Mesenchymal stem cell (in vitro differentiated cells and primary cell): ENCODE measurements at places on chromosomes 1 and 21.

GRCh38 chr21:41802684-41803083, 35.8 kb upstream of the RIPK4 start:
- no peak for DNase-seq
- H3K4me3 ChIP-seq: no peak overlapping the region
- H3K27me3 ChIP-seq: no peaks in the 10 kb centered on the region

GRCh38 chr21:38631676-38632075, 133.4 kb upstream of the ERG start:
- no peak overlapping the region for H3K27ac ChIP-seq
- no peak for DNase-seq
- peak overlapping the region; percentile 58 for H3K4me3 ChIP-seq
- no peaks in the 10 kb centered on the region for H3K36me3 ChIP-seq
- no peaks in the 10 kb centered on the region for H3K4me1 ChIP-seq

- H3K4me1 ChIP-seq: peaks cover 26% of the 10 kb centered on the region
- no peak overlapping the region for H3K4me3 ChIP-seq
- peaks cover 4% of the 10 kb centered on the region for H3K36me3 ChIP-seq
- H3K27me3 ChIP-seq: no peaks in the 10 kb centered on the region
Observed at GRCh38 chr1:165886193-165886592, 58.8 kb downstream of the UCK2 start.

GRCh38 chr1:25648681-25649440, 32.3 kb downstream of the MAN1C1 start:
- DNase-seq: peak; percentile 17
- H3K4me3 ChIP-seq: no peak overlapping the region
- peaks cover 59% of the 10 kb centered on the region for H3K27me3 ChIP-seq
- H3K36me3 ChIP-seq: no peaks in the 10 kb centered on the region

DNA sequence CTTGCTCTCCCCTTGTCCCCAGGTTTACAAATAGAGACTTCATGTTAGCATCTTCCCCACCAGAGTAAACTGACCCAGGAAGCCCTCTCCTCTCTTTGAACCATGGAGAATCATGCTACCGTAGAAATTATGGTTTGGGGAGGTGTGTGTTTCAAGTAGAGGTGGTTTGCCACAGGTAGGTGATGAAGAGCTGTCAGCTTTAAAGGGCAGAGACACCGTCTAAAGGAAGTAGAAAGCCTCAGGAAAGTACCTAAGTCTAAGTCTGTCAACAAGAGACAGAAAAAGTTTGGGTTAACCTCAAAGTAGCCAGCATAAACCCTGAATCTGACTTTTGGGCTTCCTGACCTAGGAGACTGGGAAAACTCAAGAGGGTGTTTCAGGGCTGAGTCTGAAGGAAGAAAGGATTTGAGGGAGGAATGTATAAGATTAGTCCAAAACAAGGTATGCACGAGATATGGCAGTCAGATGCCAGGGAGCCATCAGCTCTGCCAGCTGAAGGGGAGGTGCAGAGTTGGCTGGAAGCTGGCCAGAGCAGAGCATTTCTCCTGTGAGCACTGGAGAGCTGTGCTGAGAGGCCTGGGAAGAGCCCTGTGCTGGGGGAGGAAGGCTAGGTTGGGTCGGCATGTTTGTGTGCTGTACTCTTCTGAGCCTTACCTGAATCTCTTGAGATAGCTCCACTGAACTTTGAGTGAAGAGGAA, 14.3 kb downstream of the ADAMTSL4 start:
- peak; percentile 56 for DNase-seq
- no peaks in the 10 kb centered on the region for H3K27me3 ChIP-seq
- H3K36me3 ChIP-seq: peaks cover 10% of the 10 kb centered on the region

DNA sequence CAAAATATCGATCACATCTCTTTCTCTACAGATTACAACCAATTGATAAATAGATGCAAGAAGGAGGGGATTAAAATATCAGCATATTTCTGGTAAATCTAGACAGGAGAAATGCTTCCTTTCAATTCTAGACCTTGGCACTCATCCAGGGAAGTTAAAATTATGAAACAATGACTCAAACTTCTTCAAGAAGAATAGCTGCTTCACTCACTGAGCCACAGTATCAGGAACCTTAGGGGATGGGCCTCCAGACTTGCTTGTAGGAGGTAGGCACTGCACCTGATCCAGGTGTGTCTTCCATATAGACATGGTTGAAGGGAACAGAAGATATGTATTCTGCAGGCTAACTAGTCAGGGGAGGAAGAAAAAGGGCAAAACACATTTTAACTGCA, 9.8 kb downstream of the SLAMF7 start:
- no peak for DNase-seq
- H3K27ac ChIP-seq: no peak overlapping the region
- no peaks in the 10 kb centered on the region for H3K36me3 ChIP-seq
- H3K4me3 ChIP-seq: no peak overlapping the region
- no peaks in the 10 kb centered on the region for H3K4me1 ChIP-seq

GRCh38 chr1:224302947-224303346, 27.0 kb downstream of the NVL start:
- H3K4me1 ChIP-seq: peaks cover 1% of the 10 kb centered on the region
- no peak for DNase-seq
- peaks cover 37% of the 10 kb centered on the region for H3K36me3 ChIP-seq
- no peak overlapping the region for H3K4me3 ChIP-seq

- peaks cover 23% of the 10 kb centered on the region for H3K4me1 ChIP-seq
- peak overlapping the region; percentile 83 for H3K27ac ChIP-seq
- no peaks in the 10 kb centered on the region for H3K36me3 ChIP-seq
- no peaks in the 10 kb centered on the region for H3K27me3 ChIP-seq
- DNase-seq: peak; percentile 97
Observed at GRCh38 chr1:202235856-202236837, 42.5 kb downstream of the LGR6 start.

DNA sequence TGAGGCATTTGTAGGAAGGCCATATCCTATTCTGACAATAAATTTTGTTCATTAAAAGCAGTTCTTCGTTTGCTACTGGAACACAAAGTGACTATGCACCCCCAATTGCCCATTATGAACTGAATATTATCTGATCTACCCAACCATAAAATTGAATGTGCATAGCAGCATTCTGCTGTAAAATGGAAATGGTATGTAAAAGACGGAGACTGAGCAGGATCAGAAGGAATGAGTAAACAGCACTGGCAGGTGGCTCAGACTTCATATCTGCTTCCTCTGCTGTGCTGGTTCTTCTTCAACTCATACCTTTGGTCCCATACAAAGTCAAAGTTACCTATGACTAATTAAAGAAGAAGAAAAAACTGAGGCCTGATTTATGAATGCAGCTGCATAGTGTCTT, 339.5 kb downstream of the PLA2G4A start:
- H3K36me3 ChIP-seq: no peaks in the 10 kb centered on the region
- H3K27ac ChIP-seq: no peak overlapping the region
- H3K27me3 ChIP-seq: no peaks in the 10 kb centered on the region
- H3K4me1 ChIP-seq: no peaks in the 10 kb centered on the region
- DNase-seq: no peak

- no peaks in the 10 kb centered on the region for H3K27me3 ChIP-seq
- peak; percentile 67 for DNase-seq
- no peaks in the 10 kb centered on the region for H3K36me3 ChIP-seq
Observed at GRCh38 chr1:77533660-77534305, 148.7 kb downstream of the ZZZ3 start.

GRCh38 chr1:3064296-3064850, 4.6 kb upstream of the PRDM16 start:
- DNase-seq: no peak
- H3K36me3 ChIP-seq: no peaks in the 10 kb centered on the region
- H3K27me3 ChIP-seq: peaks cover 87% of the 10 kb centered on the region
- H3K4me3 ChIP-seq: no peak overlapping the region

DNA sequence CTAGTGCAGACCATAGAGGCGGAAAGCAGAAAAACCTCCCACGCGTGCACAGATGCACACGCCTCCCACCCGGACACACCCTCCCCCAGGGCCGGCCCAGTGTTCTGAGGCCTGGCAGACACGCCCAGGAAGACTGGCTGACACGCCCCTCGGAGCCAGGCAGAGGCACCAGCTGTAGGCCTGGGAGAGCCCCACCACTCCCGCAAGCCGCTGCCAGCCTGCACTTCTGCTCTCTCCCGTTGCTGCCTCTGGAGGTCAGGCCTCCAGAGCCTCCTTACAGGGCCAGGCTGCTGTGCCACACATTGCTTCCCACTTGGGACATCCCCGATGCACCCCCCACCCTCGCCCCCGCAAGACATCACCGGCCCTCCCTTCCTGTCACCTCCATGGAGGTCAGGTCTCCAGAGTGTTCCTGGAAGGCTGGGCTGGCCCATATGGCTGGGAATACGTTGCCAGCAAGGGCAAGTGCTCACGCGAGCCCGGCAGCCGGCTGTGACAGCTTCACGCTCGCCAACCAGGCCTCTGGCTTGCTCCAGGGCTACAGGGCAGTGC, 40.4 kb downstream of the CASZ1 start:
- no peaks in the 10 kb centered on the region for H3K36me3 ChIP-seq
- no peak overlapping the region for H3K4me3 ChIP-seq
- H3K4me1 ChIP-seq: peaks cover 2% of the 10 kb centered on the region
- H3K27me3 ChIP-seq: peaks cover 81% of the 10 kb centered on the region
- no peak for DNase-seq

DNA sequence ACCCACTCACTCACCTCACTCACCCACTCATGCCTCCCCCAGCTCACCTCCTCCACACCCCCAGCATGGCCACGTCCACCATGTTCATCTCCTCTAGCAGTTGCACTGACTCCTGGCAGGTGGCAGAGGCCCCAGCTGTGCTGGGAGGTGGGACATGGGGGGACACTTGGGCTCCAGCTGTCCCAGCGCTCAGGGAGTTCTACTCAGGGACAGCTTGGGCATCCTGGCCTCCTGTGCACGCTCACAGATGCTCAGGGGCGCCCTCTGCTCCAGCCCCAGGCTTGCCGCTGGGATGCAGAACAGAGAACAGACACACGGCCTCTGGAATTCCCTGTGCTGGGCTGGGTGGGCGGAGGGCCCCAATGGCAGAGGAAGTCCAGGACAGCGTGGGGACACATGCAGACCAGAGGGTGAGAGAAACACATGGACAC, 5.2 kb downstream of the KRTAP10-8 start:
- H3K27ac ChIP-seq: no peak overlapping the region
- no peaks in the 10 kb centered on the region for H3K36me3 ChIP-seq
- no peaks in the 10 kb centered on the region for H3K4me1 ChIP-seq
- no peaks in the 10 kb centered on the region for H3K27me3 ChIP-seq
- no peak for DNase-seq

DNA sequence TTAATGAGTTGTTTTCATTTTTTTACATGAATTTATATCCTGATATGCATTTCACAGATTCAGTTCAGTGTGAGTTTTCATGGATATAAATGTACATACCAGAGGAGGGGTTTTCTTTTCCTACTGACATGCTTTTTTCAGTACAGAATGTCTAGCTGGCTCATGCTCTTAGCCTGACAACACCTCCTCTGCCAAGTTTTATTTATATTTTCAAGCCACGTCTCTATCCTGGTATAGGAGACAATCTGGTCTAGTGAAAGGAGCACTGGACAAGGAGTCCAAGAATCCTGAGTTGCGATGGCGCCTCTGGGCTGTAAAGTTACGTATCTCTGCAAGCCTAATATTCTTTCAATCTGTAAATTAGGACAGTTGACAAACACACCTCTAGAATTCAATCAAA, 4.9 kb downstream of the DAB1 start:
- no peak for DNase-seq
- peaks cover 25% of the 10 kb centered on the region for H3K27me3 ChIP-seq
- H3K27ac ChIP-seq: no peak overlapping the region
- H3K4me3 ChIP-seq: no peak overlapping the region
- no peaks in the 10 kb centered on the region for H3K36me3 ChIP-seq
- H3K4me1 ChIP-seq: peaks cover 19% of the 10 kb centered on the region

GRCh38 chr21:21614966-21615365, 616.8 kb downstream of the NCAM2 start:
- H3K27me3 ChIP-seq: no peaks in the 10 kb centered on the region
- no peak overlapping the region for H3K4me3 ChIP-seq
- H3K4me1 ChIP-seq: no peaks in the 10 kb centered on the region
- H3K27ac ChIP-seq: no peak overlapping the region
- no peak for DNase-seq

DNA sequence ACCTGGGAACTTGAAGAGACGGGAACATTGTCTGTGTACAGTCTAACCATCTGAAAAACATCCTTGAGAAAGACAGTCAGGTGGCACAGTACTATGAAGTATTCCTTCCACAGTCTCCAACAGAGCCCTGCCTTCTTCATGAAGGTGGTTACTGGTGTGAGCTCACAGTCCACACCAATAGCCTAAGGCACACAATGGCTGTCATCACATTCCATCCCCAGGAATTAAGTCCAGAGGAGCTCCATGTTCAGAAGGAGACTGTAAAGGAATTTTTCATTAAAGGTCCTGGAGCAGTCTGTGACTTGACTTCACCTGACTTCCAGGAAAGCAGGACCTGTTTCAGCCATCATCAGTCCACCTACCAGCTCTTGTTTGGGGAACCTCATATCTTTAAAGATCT, 180.2 kb downstream of the C1orf21 start:
- H3K4me1 ChIP-seq: peaks cover 9% of the 10 kb centered on the region
- no peak for DNase-seq
- H3K27ac ChIP-seq: no peak overlapping the region

- peak; percentile 6 for DNase-seq
- no peak overlapping the region for H3K27ac ChIP-seq
- H3K36me3 ChIP-seq: no peaks in the 10 kb centered on the region
- no peaks in the 10 kb centered on the region for H3K27me3 ChIP-seq
Observed at GRCh38 chr1:198986036-198986435, 347.2 kb downstream of the PTPRC start.

DNA sequence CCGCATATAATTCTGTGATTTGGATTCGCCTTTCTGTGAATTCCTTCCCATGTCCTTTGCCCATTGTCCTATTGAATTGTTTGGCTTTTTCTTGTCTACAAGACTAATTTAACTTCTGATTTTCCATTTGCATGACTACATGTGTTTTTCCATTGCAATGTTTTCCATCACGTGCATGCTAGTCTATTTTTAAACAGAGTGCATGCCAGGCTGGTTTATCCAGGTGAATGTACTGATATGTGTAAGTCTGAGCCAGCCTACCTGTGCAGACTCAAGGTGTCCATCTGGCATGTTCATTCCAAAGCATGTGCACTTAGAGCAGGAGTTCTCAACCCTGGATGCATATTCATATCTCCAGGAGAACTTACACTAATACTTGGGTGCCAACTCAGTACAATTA, 59.7 kb downstream of the INAVA start:
- no peak overlapping the region for H3K4me3 ChIP-seq
- no peak for DNase-seq
- no peaks in the 10 kb centered on the region for H3K4me1 ChIP-seq
- no peaks in the 10 kb centered on the region for H3K27me3 ChIP-seq
